ENCODE measurements at places on chromosomes 5 and 9.

DNA sequence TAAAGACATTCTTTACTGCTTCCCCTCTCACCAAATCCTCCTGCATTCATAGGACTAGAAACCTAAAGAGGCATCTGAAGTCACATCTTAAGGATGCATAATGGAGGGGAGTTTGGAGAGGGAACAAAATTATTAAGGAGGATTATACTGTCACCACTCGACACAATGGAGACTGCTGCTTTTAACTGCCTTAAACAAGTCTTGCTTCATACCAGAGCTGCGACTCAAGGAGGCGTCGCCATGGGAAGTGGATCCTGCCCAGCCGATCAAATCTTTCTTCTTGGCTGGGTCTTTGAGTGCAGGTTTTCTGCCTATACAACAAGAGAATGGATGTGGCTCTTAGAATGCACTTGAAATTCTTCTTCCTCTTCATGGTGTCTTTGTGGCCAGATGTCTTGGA lies 66.7 kb upstream of the FOXE1 start:
- no peak for DNase-seq

- DNase-seq = no peak
These were observed 75.3 kb downstream of the MACROH2A1 start for GRCh38 chr5:135323701-135324132.

GRCh38 chr9:38130724-38131123 lies 61.7 kb upstream of the SHB start:
- no peak for DNase-seq

DNA sequence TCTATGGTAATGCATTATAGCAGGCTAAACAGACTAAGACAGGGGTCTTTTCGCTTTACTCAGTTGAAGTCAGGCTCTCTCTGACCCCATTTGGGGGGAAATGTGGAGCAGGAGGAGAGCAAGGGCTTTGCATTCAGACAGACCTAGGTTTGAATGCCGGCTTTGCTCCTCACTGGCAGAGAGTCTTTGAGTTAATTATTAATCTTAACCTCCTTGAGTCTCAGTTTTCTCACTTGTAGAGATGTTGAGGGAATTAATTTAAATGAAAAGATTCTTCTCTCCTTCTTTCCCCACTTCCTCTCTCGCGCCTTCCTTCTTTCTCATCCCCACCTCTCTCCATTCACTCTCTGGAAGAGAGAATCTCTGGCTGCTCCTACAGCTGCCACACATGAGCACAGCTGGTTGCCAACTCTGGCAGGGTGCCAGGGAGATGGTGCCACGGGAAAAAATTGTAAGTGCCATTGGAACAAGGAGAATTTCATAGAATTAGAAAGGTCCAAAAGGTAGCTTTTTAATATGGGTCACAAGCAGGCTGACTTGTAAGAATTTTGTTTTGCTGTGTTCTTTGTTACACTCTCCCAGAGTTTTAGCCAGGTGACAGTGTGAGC lies 25.2 kb upstream of the GLRA1 start:
- no peak for DNase-seq

DNA sequence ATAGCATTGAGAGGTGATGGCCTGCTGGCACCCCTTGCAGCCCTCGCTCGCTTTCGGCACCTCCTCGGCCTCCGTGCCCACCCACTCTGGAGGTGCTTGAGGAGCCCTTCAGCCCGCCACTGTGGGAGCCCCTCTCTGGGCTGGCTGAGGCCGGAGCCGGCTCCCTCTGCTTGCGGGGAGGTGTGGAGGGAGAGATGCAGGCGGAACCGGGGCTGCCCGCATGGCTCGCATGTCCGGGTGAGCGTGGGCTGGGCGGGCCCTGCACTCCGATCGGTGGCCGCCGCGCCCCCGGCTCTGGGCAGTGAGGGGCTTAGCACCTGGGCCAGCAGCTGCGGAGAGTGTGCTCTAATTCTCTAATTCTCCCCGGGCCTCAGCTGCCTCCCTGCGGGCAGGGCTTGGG lies 101.1 kb downstream of the KIF4B start:
- no peak for DNase-seq

GRCh38 chr9:121686930-121687541 lies 35.6 kb downstream of the DAB2IP start:
- DNase-seq = peak; percentile 83

DNA sequence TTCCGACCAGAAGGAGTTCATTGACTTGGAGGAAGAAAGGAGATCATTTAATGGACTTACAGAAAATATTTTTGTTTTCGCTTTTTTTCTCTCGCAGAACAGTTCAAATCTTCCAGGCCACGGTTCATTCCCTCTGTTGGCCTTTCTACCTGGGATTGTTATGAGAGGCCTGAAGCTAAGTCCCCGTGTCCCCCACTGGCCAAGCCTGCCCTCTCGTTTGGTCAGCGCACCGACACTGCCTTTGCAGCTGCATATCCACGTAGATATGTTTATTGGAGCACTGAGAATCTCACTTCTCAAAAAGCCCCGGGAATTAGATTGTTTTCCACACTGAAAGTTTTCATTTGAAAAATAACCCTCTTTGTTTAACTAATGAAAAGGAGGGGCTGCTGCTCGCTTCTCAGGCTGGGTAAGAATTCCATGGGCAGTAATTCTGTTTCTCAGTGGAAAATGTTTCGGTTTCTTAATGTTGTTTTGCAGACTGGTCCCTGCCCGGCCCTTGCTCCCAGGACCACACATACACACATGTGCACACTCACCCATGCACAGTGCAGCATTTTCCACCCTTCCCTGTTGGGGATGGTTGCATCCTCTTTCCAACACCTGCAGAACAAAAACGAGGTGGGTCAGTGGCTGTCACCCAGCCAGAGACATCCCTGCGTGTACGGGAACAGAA lies 655.7 kb downstream of the BNC2 start:
- no peak for DNase-seq

- no peak for DNase-seq
These were observed 34.9 kb downstream of the SH3GL2 start for GRCh38 chr9:17613758-17614157.

GRCh38 chr5:148998174-148998797 lies 64.6 kb downstream of the SH3TC2 start:
- peak; percentile 80 for DNase-seq

DNA sequence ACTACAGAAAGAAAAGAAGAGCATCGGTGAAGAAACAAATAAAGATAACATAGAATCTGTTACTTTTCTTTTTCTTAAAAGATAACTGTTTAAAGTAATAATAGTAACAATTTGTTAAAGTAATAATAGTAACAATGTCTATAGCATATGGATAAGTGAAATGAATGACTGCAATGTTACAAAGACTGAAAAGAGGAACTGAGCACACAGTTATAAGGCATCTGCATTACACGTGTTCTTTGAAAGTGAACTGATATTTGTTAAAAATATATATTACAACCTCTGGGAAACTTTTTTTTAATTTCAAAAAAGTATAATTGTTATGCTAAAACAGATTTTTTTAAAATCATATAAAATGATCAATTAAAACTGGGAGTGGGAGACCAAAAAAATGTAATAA lies 88.4 kb upstream of the FST start:
- no peak for DNase-seq

DNA sequence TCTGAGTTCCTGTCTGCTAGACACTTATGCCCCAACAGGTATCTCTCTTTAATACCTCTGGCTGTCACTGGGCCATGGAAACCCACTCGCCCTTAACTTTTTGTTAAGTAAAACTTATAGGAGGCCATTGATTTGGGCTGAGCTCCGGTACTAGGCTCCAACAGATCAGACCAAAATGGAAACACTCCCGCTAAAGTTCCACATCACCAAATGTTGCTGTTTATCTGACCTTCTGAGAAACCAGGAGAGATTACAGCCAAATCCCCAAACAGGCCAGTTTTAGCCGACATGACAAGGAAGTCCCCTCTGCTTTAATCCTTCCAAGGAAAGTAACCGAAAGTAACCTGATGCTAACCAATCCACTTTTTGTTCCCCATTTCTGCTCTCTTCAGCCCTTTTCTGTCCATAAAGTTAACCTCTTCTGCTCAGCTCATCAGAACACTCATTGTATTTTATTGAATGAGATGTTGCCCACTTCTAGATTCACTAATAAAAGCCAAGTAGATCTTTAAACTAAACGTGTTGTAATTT lies 115.2 kb upstream of the LHFPL2 start:
- DNase-seq = peak; percentile 67

GRCh38 chr9:108634672-108635462 lies 220.9 kb downstream of the ACTL7B start:
- DNase-seq = peak; percentile 65

DNA sequence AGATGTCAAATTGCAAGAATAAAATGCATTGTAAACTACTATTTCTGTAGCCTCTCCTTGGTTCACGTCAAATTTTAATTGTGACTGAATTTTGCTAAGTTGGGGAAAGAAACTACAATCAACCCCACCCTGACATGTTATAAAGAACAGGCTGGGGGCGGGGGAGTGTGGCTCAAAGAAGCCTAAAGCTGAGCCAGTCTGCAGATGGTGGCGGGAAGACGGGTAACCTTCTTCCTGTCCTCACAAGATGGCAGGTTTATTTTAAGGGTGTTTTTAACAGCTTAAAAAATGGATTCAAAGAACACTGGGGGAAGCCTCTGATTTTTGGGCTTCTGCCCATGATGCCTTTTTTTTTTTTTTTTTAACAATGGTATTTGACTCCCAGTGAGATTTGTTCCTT lies 68.5 kb upstream of the MELK start:
- no peak for DNase-seq

All from suppressor macrophage treated with lipopolysaccharide for 1 hour (primary cell).